ENCODE measurements at places on chromosomes 5 and 9. TPM values are rescaled to one million over a fixed set of nuclear protein-coding genes. Genes with fewer than 3 reads are reported as not detected.

Gene NDUFS6
- 18.0 TPM for total RNA-seq

Gene TUBB4B
- total RNA-seq = 505 TPM

Gene P4HA2
- 37.8 TPM for total RNA-seq

Gene PRDM9
- not detected for total RNA-seq

Gene APBA1
- total RNA-seq = 8.1 TPM

Gene COL23A1
- 1.5 TPM for total RNA-seq

Gene PCA3
- not detected for total RNA-seq

Gene RMRP
- total RNA-seq = 39,735 TPM

Gene ZNF354C
- 3.9 TPM for total RNA-seq

Gene C9
- 0.43 TPM for total RNA-seq

Gene FAM78A
- 10.8 TPM for total RNA-seq

DNA sequence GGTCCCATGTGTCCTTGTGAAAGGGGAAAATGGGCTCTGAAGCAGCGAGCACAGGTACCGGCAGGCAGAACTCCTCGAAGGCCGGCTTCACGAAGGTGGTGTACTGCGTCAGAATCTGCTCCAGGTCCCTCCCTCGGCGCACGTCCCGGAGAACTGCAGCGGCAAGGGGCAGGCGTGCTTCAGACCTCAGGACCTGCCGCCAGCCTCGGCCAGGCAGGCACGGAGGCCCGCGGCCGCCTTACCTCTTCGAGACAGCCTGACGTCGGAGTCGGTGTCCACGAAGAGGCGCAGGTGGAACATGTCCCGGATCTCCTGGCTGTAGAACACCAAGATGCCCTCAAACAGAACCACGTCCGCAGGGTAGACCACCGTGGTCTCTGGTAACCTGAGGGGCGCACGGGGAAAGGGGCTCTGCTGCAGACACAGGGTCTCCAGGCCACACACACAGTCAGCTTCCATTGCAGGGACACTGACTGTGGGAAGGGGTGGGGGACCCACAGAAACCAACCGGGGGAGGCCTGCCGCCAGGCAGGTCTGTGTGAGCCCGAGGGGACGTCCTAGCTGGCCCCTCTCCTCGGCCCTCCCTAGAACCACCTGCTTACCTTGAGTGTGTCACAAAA lies 2.1 kb downstream of the UCK1 start:
- H3K27me3 ChIP-seq = no peaks in the 10 kb centered on the region
- no peak overlapping the region for H3K4me3 ChIP-seq
- H3K4me1 ChIP-seq = peaks cover 8% of the 10 kb centered on the region
- no peak for DNase-seq
- peaks cover 20% of the 10 kb centered on the region for H3K36me3 ChIP-seq

DNA sequence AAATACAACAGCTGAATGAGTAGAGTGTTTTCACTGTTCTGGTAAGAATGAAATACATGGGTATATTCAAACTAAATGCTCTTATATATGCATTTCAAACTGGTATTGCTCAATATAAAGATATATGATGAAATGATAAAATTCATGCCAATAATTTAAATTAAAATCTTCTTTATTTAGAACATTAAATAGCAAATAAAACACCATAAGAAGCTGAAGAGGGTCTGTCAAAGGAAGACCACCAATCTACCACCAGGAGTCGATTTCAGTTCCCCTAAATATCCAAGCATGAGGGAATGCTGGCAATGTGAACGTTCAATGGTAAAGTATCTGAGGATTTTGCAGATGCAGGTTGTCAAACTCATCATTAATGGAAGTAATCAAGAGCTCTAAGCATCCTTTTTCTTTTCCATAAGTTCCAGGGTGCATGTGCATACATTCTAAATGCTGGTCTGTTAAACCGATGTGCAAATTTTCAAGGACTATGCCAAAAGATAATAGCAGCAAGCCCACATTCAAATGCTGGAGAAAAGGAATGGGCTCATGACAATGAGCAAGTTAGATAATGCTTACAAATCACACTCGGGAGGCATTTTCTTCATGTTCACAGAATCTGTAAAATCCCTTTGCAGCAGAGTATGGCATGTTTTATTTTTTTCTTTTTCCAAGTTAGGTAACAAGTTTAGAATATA lies 118.8 kb upstream of the MTAP start:
- no peaks in the 10 kb centered on the region for H3K36me3 ChIP-seq
- DNase-seq = no peak
- H3K4me3 ChIP-seq = no peak overlapping the region
- no peaks in the 10 kb centered on the region for H3K4me1 ChIP-seq

- H3K27ac ChIP-seq = no peak overlapping the region
- no peak for DNase-seq
- no peaks in the 10 kb centered on the region for H3K27me3 ChIP-seq
Observed at GRCh38 chr5:140480310-140481014, 67.0 kb upstream of the EIF4EBP3 start.

DNA sequence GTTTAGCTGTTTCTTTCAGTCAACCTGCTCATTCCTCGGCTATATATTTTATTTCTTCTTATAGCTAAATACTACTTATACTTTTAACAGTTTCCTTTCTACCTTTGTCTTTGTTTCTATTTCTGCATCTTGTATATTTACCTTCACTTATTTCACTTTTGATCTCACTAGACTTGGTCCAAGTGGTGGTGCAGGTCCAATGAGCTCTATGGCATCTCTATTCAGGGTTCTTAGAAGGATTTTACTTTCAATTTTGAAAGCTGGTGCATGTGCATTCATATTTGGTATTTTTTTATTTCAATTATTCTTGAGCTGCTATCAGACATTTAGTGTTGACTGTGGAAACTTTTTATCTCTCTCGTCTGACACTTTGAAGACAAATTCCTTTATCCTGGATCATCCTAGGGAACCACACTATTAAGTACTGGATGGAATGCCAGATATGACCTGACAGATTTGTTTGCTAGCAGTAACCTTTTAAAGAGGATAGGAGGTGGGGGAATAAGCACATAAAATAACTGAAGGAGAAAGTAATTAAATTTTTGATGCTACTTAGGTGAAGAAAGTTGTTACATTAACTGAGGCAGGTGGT lies 123.1 kb upstream of the PJA2 start:
- no peaks in the 10 kb centered on the region for H3K27me3 ChIP-seq
- H3K4me3 ChIP-seq = no peak overlapping the region
- H3K27ac ChIP-seq = no peak overlapping the region
- H3K36me3 ChIP-seq = no peaks in the 10 kb centered on the region
- H3K4me1 ChIP-seq = no peaks in the 10 kb centered on the region
- DNase-seq = no peak

- no peak overlapping the region for H3K27ac ChIP-seq
- no peaks in the 10 kb centered on the region for H3K4me1 ChIP-seq
- no peak for DNase-seq
- H3K36me3 ChIP-seq = no peaks in the 10 kb centered on the region
- no peak overlapping the region for H3K4me3 ChIP-seq
- H3K27me3 ChIP-seq = no peaks in the 10 kb centered on the region
Observed at GRCh38 chr5:69242215-69242927, 7.7 kb downstream of the CDK7 start.

GRCh38 chr5:116834796-116835515 lies 260.3 kb upstream of the SEMA6A start:
- H3K27ac ChIP-seq = no peak overlapping the region
- H3K36me3 ChIP-seq = no peaks in the 10 kb centered on the region
- peaks cover 15% of the 10 kb centered on the region for H3K4me1 ChIP-seq
- no peaks in the 10 kb centered on the region for H3K27me3 ChIP-seq

- H3K36me3 ChIP-seq = no peaks in the 10 kb centered on the region
- no peaks in the 10 kb centered on the region for H3K4me1 ChIP-seq
- no peak overlapping the region for H3K4me3 ChIP-seq
- no peaks in the 10 kb centered on the region for H3K27me3 ChIP-seq
- no peak for DNase-seq
Observed at GRCh38 chr5:134948911-134949310, 18.8 kb upstream of the CATSPER3 start.

DNA sequence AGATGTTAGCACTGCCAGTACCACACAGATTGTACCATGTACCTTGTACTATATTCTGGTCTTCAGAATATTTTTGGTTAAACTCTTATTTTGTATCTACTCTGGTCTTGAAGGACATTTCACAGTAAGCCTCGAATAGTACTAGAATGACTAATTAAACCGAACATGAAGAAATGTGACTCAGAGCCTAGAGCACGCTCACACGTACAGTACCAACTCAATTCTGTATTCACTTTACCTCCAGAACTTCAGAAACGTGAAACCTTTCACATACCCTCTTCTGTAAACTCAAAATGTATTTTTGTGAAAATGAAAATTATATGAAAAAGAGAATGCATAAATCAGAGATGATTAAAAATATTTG lies 112.8 kb downstream of the MVB12B start:
- H3K4me1 ChIP-seq = no peaks in the 10 kb centered on the region
- no peak for DNase-seq
- H3K27ac ChIP-seq = no peak overlapping the region
- H3K27me3 ChIP-seq = no peaks in the 10 kb centered on the region

GRCh38 chr5:110371011-110371724 lies 355.3 kb downstream of the TMEM232 start:
- no peaks in the 10 kb centered on the region for H3K4me1 ChIP-seq
- no peak for DNase-seq
- H3K27ac ChIP-seq = no peak overlapping the region
- H3K4me3 ChIP-seq = no peak overlapping the region

DNA sequence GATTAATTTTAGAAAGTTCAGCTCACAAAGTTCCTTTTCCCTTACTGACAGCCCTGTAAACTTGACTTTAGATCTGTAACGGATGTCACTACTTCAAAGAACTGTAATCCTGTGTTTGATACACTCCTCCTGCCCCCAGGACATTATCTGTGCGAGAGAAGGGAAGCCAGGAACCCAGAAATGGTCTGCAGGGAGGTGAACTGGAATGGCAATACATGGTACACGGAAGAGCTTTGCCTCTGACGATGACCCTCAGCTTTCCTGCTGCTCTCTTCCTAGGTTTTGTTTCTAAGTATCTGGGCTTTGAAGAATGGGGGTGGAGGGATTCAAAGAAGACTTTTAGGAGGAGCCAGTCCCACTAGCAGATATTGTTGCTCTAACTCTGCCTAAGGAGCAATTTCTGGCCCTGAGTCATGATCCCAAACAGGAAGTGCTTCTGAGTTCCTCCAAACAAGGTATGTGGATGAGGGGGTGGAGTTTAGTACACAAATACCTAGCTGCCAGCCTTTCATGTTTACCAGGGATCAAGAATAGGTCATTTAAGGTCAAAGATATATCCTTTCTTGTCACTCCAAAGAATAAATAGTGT lies 43.4 kb upstream of the TMC1 start:
- DNase-seq = peak; percentile 26
- H3K27me3 ChIP-seq = no peaks in the 10 kb centered on the region
- peak overlapping the region; percentile 38 for H3K27ac ChIP-seq
- no peaks in the 10 kb centered on the region for H3K36me3 ChIP-seq
- no peaks in the 10 kb centered on the region for H3K4me1 ChIP-seq

- H3K4me1 ChIP-seq = peaks cover 52% of the 10 kb centered on the region
- no peaks in the 10 kb centered on the region for H3K27me3 ChIP-seq
- H3K4me3 ChIP-seq = no peak overlapping the region
- H3K36me3 ChIP-seq = no peaks in the 10 kb centered on the region
Observed at GRCh38 chr5:157562111-157562581, 13.4 kb downstream of the ADAM19 start.

DNA sequence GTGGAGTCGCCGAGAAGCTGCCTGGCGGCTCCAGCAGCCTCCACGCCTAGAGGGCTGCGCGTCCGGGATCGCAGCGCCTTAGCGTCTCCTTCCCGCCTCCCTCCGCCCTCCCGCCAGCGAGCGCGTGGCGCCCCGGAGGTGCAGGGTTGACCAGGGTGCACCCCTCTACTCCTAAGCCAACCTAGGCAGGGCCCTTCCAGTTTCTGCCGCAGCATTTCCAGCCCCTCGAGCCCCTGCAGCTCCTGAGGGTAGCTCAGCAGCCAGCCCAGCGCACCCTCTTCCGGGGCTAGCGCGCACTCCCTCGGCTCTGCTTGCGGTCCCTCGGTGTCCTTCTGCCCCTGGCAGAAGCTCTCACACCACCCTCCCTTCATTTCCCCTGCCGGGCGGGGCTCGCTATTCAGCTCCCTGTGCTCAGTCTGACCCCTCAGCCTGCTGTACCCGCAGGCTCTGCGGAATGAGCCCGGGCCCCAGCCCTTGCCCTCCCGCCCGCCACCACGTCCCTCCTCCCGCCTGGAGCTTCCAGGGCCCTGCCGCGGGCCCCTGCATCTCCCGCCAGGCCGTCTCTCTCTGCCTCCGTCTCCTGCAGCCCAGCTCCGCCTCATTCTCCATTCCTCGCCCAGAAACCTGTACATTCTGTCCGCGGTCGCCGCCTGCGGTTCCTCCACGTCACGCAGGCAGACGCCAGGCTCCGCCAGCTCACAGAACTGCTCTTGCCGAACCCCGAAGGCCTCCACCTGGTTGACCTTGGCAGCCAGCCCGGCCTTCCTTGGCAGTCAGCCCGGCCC lies 61.8 kb downstream of the SPATA31C2 start:
- peak overlapping the region; percentile 68 for H3K27ac ChIP-seq
- H3K4me1 ChIP-seq = no peaks in the 10 kb centered on the region
- no peaks in the 10 kb centered on the region for H3K36me3 ChIP-seq

DNA sequence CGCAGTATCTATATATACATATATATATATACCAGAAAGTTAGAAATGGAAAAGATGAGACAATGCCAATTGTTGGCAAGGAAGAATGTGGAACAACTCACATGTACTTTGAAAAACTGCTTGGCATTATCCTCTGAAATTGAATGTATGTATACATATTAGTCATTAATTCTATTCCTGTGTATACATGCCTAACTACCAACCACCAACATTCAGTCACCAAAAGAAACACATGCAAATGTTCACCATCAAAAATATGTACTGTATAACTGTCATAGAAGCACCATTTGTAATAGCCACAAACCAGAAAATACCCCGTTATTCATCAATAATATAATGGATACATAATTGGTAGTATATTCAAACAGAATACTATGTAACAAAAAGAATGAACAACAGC lies 330.2 kb upstream of the GRAMD2B start:
- no peak overlapping the region for H3K4me3 ChIP-seq
- H3K27me3 ChIP-seq = no peaks in the 10 kb centered on the region
- no peak for DNase-seq
- H3K4me1 ChIP-seq = no peaks in the 10 kb centered on the region
- H3K27ac ChIP-seq = no peak overlapping the region
- H3K36me3 ChIP-seq = no peaks in the 10 kb centered on the region

DNA sequence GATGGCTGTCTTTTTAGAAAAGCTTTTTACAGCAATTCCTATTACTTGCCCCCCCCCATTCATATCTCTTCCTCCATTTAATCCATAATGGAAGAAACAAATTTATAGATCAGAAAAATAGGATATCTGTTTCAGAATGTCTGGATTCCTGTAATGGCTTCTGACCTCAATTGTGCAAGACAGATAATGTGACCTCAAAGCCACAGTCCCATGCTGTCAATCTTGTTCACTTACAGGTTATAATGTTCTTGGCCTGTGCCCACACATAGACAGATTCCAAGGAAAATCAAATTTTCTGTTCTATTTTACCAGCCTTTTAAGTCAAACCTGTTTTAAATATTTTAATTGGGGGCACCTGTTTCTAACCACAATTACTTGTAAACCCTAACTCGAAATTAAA lies 143.4 kb downstream of the ENTREP1 start:
- no peak overlapping the region for H3K4me3 ChIP-seq
- no peaks in the 10 kb centered on the region for H3K4me1 ChIP-seq
- H3K27ac ChIP-seq = no peak overlapping the region
- no peaks in the 10 kb centered on the region for H3K36me3 ChIP-seq

GRCh38 chr9:34376596-34377403 lies at the start of gene MYORG:
TSS of gene MYORG (minus strand) at chr9:34376898. CDS start at chr9:34372943, 3,955 bp downstream.
- H3K27me3 ChIP-seq = no peaks in the 10 kb centered on the region

GRCh38 chr5:922436-923280 lies 30.0 kb downstream of the TRIP13 start:
- no peak for DNase-seq
- H3K4me1 ChIP-seq = peaks cover 3% of the 10 kb centered on the region
- no peak overlapping the region for H3K4me3 ChIP-seq
- H3K27ac ChIP-seq = no peak overlapping the region

Data from lung (tissue), 17 donors.